ENCODE measurements at places on chromosomes 3 and 15.

DNA sequence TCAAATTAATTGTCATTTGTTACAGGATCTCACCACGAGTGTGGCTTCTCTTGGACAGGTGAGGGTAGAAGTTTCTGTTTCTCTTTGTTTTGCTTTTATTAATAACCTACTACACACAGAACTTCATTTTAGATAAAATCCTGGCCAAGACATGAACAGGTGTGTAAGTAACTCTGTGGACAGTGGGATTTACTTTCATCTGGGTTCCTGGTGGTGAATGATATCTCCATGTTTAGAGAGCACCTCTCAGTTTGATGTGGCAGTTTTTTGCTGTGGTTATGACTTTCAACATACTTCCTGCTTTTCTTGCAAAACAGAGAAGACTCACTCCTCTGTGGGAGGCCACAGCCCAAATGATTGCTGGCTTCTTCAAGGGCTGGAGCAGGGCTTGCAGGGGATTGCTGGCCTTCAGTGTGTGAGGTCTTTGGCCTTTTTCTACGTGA is 71.1 kb upstream of the XCR1 start:
- DNase-seq, result peak; percentile 83

- no peak for DNase-seq
Measured at GRCh38 chr3:180063783-180064182, 27.0 kb upstream of the PEX5L start.

GRCh38 chr3:120460181-120460790 is 9.5 kb upstream of the FSTL1 start:
- peak; percentile 73 for DNase-seq

DNA sequence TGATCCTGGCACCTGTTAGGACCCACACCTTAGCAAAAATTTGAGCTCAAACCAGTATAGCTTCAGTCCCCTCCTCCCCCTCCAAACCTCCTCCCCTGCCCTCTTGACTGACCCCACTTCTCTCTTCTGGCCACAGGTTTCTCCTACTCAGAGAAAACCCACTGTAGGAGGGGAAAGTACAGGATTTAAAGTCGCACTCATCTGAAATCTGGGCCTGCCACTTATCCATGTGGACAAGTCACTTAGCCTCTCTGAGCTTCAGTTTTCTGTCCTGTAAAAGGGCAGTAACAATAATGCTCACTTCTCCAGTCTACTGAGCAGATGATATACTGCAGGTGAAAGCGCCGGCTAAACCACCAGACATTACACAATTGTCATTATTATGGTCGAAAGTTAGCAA is 142.7 kb downstream of the MEGF11 start:
- no peak for DNase-seq

- DNase-seq, result no peak
Measured at GRCh38 chr3:170000051-170000450, 33.4 kb downstream of the SEC62 start.

Data from RPMI8226 (cell line).